PC-3 (cell line): ENCODE measurements at places on chromosomes 3 and 15. TPM values are rescaled to one million over a fixed set of nuclear protein-coding genes. Genes with fewer than 3 reads are reported as not detected.

DNA sequence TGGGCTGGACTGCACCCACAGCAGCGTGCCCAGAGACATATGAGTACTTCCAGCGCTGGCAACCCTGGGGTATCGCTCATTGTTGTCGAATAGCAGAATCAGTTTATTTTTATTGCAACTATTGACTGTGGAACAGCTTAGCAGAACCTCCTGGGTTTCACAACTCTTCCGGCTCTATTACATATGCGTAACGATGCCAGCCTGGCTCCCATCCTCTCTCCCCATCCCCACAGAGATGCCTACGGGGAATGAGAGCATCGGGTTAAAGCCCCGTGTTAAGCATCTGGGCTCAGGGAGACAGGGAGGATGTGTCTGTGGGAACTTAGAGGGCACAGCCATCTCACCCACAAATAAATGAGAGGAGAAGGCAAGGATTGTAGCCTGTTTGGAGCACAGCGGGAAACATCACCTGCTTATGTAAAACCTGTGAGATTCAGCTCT, 76.6 kb upstream of the DLG1 start:
- no peak for DNase-seq

Gene SEMA6D
- total RNA-seq: 0.52 and 0.91 TPM in 2 replicates

Gene IQCF5
- total RNA-seq: not detected in 2 replicates

DNA sequence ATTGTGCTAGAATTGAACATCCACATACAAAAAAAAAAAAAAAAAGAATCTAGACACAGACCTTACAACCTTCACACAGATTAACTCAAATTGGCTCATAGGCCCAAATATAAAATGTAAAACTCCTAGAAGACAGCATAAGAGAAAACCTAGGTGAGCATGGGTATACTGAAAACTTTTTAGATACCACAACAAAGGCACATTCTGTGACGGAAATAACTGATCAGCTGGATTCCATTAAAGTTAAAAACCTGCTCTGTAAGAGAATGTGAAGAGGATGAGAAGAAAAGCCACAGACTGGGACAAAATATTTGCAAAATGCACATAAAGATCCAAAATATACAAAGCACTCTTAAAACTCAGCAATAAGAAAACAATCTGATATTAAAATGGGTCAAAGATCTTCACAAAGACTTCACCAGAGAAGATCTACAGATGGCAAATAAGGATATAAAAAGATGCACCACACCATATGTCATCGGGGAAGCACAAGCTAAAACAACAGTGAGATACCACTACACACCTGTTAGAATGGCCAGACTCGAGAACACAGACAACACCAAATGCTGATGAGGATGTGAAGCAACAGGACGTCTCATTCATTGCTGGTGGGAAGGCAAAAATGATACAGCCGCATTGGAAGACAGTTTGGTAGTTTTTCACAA, 167.9 kb downstream of the PDE8A start:
- DNase-seq: no peak

Gene OXSR1
- 42.2 and 47.7 TPM in 2 replicates for total RNA-seq
